Activated CD4-positive, alpha-beta memory T cell treated with anti-CD3 and anti-CD28 coated beads for 36 hours (primary cell): ENCODE measurements at places on chromosomes 13 and 19. TPM values are rescaled to one million over a fixed set of nuclear protein-coding genes. Genes with fewer than 3 reads are reported as not detected.

GRCh38 chr19:55528030-55528803 is 8.7 kb downstream of the SBK2 start:
- no peak for DNase-seq

- no peak for DNase-seq
Observed at GRCh38 chr19:12754465-12755196, 3.0 kb downstream of the BEST2 start.

GRCh38 chr19:18488403-18488723 is 33.5 kb downstream of the ELL start:
- no peak for DNase-seq

GRCh38 chr13:105597573-105597972 is 937.9 kb downstream of the EFNB2 start:
- no peak for DNase-seq

- peak; percentile 18 for DNase-seq
Observed at GRCh38 chr19:42281827-42282762, 13.0 kb downstream of the CIC start.

DNA sequence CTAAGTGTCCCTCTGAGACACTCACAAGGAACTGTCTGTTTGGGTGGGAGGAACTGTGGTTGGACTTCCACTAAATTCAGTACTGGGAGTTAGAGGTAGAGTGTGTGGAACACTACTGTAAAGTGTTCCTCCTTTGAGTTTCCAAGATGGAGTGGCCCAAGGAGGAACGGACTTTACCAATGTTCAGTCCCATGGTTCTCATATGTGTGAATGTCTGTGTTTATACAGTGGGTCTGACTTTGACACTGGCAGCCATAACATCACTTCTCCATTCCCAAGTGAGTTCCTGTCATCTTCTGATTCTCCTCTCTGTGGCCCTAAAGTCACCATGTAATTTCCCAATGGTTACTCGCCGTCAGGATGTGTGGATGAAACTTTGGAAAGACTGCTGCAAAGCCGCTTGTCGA is 136.8 kb upstream of the SERP2 start:
- no peak for DNase-seq

GRCh38 chr19:16897856-16898161 is 9.0 kb downstream of the F2RL3 start:
- no peak for DNase-seq

GRCh38 chr19:768424-768823 is 17.5 kb downstream of the MISP start:
- no peak for DNase-seq

GRCh38 chr19:5478241-5478924 is 23.2 kb downstream of the ZNRF4 start:
- no peak for DNase-seq

- no peak for DNase-seq
Observed at GRCh38 chr19:30374539-30374864, 2.3 kb downstream of the ZNF536 start.

DNA sequence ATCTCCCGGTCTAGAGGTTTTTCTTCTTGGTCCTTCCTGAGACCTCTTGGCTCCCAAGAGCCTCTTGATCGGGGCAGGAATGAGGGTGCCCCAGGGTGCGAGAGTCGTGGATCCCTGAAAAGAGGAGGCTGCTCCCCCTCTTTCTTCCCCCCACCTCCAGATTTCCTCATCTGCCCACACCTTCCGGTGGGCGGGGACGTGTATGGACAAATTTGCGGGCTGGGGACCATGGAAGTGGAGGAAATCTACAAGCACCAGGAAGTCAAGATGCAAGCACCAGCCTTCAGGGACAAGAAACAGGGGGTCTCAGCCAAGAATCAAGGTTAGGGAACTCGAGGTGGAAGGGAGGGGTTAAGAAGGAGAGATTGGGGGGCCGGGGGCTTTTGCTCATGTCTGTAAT is at the start of gene MCEMP1:
Gene MCEMP1, plus strand, starts transcription at position 237 of the 400 bp plus-strand sequence. Its CDS starts 31 bp downstream, at position 268.
- no peak for DNase-seq

GRCh38 chr13:47317356-47317755 is 420.5 kb upstream of the HTR2A start:
- no peak for DNase-seq

- DNase-seq = no peak
Observed at GRCh38 chr13:36770741-36771140, 48.3 kb upstream of the RFXAP start.

DNA sequence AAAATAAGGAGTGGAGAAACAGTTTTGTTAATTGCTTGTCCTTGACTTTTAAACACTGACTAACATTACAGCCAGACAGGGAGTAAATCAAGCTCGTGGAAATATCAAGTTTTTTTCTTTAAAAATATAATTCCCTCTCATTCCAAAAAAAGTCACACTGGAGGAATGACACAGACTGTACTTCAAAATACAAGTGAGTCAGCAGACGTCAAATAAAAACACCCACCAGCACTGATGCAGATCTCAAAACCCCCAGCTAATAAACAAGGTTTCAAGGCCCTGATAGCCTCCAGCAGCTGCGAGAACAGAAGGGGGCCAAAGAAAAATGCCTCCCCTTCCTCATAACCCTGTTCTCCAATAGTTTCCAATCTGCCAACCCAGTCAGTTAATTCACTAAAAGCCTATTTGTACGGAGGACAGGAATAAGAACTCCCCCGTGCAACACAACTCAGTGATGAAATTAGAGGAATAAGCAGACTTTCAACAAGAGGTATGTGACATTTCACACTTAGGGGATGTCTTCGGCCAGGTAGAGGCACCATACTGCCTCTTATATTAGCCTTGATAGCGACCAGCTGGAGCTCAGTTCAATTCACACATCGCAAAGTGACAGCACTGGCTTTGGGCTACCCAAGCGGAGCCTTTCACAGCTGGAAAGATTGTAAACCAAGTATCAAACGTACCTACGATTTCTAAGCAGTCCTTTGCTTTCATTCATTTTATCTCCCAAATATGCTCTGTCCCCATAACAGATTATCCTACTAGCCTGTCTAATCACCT is 561.0 kb upstream of the KLF12 start:
- no peak for DNase-seq

DNA sequence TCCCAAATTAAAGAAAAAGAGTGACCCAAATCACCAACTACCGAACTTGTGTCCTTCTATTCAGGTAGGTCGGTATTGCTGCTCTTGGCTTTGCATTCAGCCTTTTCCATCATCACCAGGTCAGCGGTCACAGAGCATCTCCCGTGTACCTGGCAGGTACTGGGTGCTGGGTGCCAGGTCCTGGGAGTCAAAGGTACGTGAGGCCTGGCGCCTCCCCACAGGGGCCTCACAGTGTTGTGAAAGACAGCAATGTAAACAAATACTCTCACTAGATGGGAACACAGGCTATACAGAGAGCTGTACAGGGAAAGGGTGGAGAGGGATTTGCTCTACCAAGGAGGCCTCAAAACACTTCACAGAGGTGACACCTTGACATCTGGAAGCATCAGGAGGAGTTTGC is 86.7 kb downstream of the ZIC5 start:
- no peak for DNase-seq

DNA sequence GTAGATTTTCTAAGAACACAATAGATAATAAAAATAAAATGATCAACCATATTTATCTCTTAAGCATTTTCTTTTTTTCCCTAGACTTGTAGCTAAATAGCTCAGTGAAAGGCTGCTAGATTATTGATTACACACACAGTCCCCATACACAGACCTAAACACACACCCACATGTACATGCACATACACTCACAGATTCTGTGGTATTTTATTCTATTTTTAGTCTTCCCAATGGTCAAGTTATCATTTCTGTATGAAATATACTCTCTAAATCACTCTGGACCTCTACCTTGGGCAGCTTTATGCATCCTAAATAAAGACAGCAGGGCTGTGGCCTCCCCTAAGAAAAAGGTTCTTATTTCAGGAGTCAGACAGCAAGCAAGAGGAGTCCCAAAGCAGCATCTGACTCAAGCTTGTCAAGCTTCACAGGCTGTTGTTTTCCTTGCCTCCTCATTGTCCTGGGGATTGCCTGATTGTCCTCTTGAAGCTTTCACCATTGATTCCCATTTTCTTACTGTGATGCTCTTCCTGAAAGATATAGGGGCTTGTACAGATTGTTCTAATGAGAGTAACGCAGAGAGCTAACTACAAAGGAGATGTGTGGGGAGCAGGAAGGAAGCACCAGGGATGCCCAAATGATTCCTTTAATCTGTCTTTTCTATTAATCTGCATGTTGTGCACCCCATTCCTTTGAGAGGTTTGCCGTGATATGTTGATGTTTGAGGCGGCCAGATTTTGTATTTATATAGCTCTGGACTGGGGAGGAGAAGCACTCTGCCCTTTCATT is 986.5 kb downstream of the PCDH17 start:
- DNase-seq = no peak

- DNase-seq = no peak
Observed at GRCh38 chr13:30442926-30443325, 20.6 kb downstream of the UBE2L5 start.

DNA sequence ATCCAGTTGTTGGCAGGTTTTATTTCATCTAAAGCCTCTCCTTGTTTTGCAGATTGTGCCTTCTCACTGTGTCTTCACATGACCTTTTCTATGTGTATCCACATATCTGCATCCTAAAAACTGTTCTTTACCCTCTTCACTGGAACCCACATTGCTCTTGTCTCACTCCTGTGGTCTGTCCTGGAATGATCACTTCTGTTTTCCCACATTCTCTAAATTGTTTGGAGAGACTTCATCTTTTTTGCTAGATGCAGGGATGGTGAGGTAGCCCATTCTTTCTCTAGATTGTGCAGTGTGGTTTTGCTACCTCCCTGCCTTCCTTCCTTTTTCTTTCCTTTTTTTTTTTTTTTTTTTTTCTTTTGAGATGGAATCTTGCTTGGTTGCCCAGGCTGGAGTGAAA is 608.6 kb upstream of the MIR17HG start:
- DNase-seq = no peak

DNA sequence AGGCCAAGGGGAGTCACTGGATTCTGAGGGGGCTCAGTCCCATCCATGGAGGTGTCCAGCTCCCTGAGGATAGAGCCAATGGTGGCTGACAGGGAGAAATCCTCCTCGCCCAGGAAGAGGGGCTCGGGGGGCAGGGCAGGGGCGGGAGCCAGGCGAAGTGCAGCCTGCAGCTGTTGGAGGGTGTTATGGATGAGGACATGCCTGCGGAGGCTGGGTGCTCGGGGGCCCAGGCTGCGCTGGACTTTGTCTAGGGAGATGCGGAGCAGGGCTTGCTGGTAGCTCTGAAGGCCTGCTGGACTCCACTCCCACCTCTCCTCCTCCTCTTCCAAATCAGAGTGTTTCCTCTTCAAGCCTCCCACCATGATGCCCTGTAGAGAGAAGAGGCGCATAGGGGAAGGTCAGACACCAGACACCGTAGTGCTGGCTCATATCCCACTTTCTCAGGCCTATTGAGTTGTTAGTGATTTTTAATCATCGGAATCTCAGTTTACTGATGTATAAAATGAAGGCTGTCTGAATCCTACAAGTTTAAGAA is 2.3 kb downstream of the SERTAD3 start:
- no peak for DNase-seq

- no peak for DNase-seq
Observed at GRCh38 chr19:32908641-32909190, 39.1 kb upstream of the SLC7A9 start.

- no peak for DNase-seq
Observed at GRCh38 chr19:42030645-42031440, 36.8 kb upstream of the ATP1A3 start.

GRCh38 chr19:21439201-21439751 is 42.3 kb downstream of the ZNF493 start:
- no peak for DNase-seq

- DNase-seq = no peak
Observed at GRCh38 chr19:33734913-33735312, 61.8 kb upstream of the KCTD15 start.

- DNase-seq = no peak
Observed at GRCh38 chr13:88526853-88527215, 855.7 kb downstream of the SLITRK5 start.

DNA sequence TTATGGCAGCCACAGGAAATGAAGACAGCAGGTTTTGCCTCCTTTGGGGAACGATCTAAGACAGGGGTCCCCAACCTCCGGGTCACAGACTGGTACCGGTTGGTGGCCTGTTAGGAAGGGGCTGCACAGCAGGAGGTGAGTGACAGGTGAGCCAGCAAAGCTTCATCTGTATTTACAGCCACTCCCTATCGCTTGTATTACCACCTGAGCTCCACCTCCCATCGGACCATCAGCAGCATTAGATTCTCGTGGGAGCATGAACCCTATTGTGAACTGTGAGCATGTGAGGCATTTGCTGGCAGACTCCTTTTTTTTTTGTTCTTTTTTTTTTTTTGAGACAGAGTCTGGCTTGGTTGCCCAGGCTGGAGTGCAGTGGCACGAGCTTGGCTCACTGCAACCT is 22.2 kb downstream of the F2RL3 start:
- DNase-seq = no peak

GRCh38 chr13:39037410-39037879 is 444 bp downstream of the PROSER1 start:
- no peak for DNase-seq

- no peak for DNase-seq
Observed at GRCh38 chr13:46531953-46532352, 21.0 kb upstream of the LRCH1 start.

GRCh38 chr13:22422023-22422422 is 751.1 kb downstream of the FGF9 start:
- no peak for DNase-seq

DNA sequence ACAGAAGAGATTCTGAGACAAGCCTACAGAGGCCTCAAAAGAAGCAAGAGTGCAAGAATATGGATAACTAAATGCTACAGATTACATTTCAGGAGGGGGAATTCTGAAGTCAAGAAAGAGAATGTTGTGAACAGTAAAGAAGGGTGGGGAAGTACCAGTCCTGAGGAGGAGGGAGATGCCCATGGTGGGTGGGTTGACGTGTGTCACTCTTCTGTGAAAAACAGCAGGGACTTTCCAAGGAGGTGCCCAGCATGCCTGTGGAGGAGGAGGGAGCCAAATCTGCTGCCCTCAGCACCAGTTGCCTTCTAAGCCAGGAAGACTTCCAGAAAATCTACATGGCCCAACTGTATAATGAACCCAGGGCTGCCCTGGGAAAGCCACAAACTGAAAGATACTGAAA is 87.7 kb downstream of the SGCG start:
- peak; percentile 46 for DNase-seq

GRCh38 chr13:75145927-75146326 is 336.0 kb downstream of the TBC1D4 start:
- no peak for DNase-seq

GRCh38 chr19:33416307-33417215 is 43.1 kb downstream of the CEBPG start:
- peak; percentile 79 for DNase-seq

ZNF569 gene
- 7.2 TPM for total RNA-seq

IFNL1 gene
- total RNA-seq = 1.2 TPM

WIZ gene
- total RNA-seq = 18.2 TPM

CRX gene
- total RNA-seq = not detected

TNFSF11 gene
- total RNA-seq = 4.5 TPM

CEACAM19 gene
- total RNA-seq = 0.57 TPM

TMEM59L gene
- 0.40 TPM for total RNA-seq

ETV2 gene
- total RNA-seq = 0.83 TPM

LMTK3 gene
- 3.6 TPM for total RNA-seq

COX6B1 gene
- total RNA-seq = 453 TPM

NLRP11 gene
- not detected for total RNA-seq

ZNF20 gene
- 1.5 TPM for total RNA-seq
